ENCODE measurements at places on chromosomes 5 and 9. TPM values are rescaled to one million over a fixed set of nuclear protein-coding genes. Genes with fewer than 3 reads are reported as not detected.

GRCh38 chr5:158014372-158014771 lies 155.4 kb upstream of the CLINT1 start:
- DNase-seq: no peak
- H3K27ac ChIP-seq: no peak overlapping the region
- H3K27me3 ChIP-seq: no peaks in the 10 kb centered on the region

GRCh38 chr5:78778538-78778937 lies 130.0 kb upstream of the LHFPL2 start:
- no peaks in the 10 kb centered on the region for H3K27me3 ChIP-seq
- H3K4me3 ChIP-seq: no peak overlapping the region
- H3K27ac ChIP-seq: no peak overlapping the region
- no peaks in the 10 kb centered on the region for H3K36me3 ChIP-seq

The ADAMTS2 gene
- 12.1 TPM for total RNA-seq

The ENHO gene
- total RNA-seq: not detected

GRCh38 chr5:104650313-104651055 lies 1087.9 kb upstream of the NUDT12 start:
- peaks cover 20% of the 10 kb centered on the region for H3K4me1 ChIP-seq
- H3K27me3 ChIP-seq: no peaks in the 10 kb centered on the region
- H3K4me3 ChIP-seq: no peak overlapping the region
- no peak overlapping the region for H3K27ac ChIP-seq

- no peak for DNase-seq
- no peak overlapping the region for H3K27ac ChIP-seq
- no peaks in the 10 kb centered on the region for H3K4me1 ChIP-seq
- no peaks in the 10 kb centered on the region for H3K36me3 ChIP-seq
- no peak overlapping the region for H3K4me3 ChIP-seq
- no peaks in the 10 kb centered on the region for H3K27me3 ChIP-seq
These were observed 206.1 kb upstream of the ZNF608 start for GRCh38 chr5:124952566-124952965.

The MAP1B gene
- total RNA-seq: 343 TPM

DNA sequence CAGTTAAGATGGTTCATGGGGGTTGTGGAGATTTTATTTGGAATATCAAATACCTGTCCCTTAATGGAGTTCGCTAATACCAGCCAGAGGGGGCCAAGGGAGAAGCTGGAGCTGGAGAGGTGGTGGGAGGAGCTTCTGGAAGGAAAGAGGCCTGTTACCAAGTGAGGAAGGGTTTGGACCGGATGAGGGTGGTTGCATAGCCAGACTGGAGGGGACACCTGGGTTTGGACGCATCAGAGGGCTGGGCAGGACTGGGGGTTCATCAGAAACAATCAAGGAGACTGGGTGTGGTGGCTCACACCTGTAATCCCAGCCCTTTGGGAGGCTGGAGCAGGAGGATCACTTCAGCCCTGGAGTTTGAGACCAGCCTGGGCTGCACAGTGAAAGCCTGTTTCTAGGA lies 111.8 kb upstream of the IER5L start:
- H3K36me3 ChIP-seq: no peaks in the 10 kb centered on the region
- H3K4me3 ChIP-seq: no peak overlapping the region
- no peak overlapping the region for H3K27ac ChIP-seq
- DNase-seq: peak; percentile 20

DNA sequence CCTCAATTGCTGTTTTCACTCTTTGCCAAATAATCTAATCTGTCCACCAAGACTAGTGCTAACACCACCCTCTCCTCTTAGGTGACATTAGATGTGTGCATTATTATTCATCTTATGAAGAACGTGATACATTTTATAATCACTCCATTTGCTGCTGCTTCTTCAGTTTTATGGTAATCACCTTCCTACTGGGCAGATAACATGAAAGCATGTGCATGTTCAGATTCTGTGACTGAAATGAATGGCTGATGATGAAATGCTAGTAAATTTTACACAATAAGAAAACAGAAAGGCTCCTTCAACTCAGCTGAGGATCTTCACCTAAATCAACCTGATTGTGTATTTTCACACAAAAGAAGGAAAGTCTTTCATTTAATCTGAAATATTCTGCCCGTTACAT lies 577.6 kb downstream of the CSNK1G3 start:
- no peaks in the 10 kb centered on the region for H3K4me1 ChIP-seq
- H3K4me3 ChIP-seq: no peak overlapping the region
- H3K27me3 ChIP-seq: no peaks in the 10 kb centered on the region
- DNase-seq: no peak

The EIF4EBP3 gene
- total RNA-seq: 6.5 TPM

The SPTLC1 gene
- 60.4 TPM for total RNA-seq

The CCNO gene
- total RNA-seq: not detected

DNA sequence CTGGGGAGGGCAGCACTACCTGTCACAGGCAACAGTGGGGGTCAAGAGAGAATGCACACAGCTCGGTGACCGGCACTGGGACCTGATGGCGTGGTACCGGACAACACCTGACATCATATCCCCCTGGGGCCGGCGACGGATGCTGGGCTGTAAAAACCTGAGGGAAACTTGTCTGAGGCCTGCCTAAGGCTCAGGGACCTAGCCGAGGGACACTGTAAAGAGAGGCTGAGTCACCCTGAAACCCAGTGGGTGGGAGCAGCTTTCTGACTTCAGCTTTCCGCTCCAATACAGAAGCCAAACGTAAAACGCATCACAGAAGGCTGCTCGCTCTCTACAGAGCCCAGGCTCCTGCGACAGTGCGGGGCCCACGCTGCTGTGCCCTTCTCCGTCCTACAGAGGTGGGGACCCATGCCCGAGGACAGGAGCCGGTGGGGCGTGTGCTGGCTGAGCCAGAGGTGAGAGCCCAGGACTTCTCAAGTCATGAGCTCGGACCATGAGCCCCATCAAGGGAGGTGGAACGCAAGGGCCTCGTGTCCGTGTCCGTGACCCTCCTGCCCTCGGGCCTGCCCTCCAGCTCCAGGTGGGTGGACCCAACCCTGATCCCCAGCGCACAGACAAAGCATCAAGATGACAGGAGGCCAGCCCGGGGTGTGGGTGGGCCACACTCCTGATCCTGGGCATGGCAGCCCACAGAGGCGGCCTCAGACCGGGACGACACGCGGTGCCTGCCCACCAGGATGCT lies 5.3 kb downstream of the RALGDS start:
- H3K27me3 ChIP-seq: no peaks in the 10 kb centered on the region
- H3K36me3 ChIP-seq: no peaks in the 10 kb centered on the region
- peak; percentile 70 for DNase-seq
- peak overlapping the region; percentile 72 for H3K27ac ChIP-seq
- H3K4me3 ChIP-seq: no peak overlapping the region
- peaks cover 90% of the 10 kb centered on the region for H3K4me1 ChIP-seq

DNA sequence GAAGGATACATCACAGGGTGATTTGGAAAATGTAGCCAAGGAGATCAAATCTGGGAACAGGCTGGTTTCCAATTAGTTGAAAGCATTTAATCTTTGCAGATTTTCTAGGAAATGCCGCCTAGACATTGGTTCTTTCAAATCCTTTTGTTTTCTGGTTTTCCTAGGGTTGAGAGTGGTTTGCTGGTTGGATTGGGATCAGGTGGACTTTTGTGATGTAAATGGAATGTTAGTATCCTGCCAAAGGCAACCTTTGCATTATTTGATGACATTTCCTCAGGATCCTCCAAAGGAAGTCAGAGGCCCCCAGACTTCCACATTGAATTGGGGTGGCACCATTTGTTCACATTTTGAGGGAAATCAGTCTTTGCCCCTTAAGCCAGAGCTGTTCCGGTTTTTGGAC lies 245.5 kb upstream of the RPS23 start:
- no peak overlapping the region for H3K27ac ChIP-seq
- no peaks in the 10 kb centered on the region for H3K4me1 ChIP-seq

- H3K4me3 ChIP-seq: no peak overlapping the region
- peak; percentile 86 for DNase-seq
- H3K27me3 ChIP-seq: no peaks in the 10 kb centered on the region
These were observed 7.3 kb upstream of the C5orf58 start for GRCh38 chr5:170225326-170226128.

- H3K27me3 ChIP-seq: no peaks in the 10 kb centered on the region
- H3K36me3 ChIP-seq: no peaks in the 10 kb centered on the region
- peak overlapping the region; percentile 93 for H3K27ac ChIP-seq
- H3K4me1 ChIP-seq: no peaks in the 10 kb centered on the region
- no peak for DNase-seq
These were observed 1.6 kb upstream of the ZNF608 start for GRCh38 chr5:124747791-124748686.

DNA sequence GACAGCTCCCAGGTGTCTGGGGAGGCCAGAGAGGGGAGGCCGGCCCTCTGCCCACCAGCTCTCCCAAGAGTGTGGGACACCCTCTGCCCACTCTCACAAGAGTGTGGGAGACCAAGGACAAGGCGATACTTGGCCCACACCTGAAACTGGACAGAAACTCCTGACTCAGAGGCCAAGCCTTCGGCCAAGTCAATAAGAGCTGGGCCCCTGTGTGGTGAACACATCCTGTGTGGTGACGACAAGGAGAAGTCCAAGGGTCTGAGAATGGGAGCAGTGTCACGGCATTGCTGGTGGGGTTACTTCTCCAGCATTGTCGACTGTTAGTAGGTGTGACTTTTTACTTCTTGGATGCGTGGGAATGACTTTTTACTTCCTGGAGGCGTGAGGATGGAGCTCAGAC lies 14.6 kb upstream of the F2RL1 start:
- no peak for DNase-seq
- no peak overlapping the region for H3K27ac ChIP-seq
- H3K4me3 ChIP-seq: no peak overlapping the region
- H3K27me3 ChIP-seq: no peaks in the 10 kb centered on the region

DNA sequence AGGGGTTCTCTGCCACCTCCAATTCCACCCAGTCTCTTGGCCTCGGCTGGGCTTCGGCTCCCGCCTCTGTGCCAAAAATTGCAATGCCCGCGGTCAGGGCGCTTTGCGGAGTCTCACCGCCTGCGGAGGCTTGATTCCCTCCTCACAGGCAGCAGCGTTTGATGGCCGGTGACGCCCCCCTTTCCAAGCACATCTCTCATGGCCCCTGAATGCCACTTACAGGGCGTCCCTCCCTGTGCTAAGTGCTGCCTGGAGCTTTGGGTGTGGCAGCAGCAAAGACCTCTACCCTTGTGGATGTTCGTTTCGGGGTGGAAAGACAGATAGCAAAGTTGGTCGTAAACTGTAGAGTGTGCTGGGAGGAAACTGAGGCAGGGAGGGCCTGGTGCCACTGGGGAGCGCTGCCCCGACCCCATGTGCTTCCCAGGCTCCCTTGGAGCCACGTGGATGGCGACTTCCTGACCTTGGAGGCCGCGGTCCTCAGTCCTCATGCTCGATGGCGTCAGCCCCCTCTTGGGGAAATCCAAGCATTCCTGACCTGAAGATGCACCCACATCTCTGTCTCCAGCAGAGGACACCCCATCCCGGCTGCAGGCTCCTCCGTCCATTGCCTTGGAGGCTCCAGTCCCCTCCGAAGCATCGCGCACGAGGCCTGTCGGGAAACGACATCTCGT lies 249.2 kb upstream of the IRX4 start:
- no peak overlapping the region for H3K27ac ChIP-seq
- H3K4me3 ChIP-seq: no peak overlapping the region
- peaks cover 23% of the 10 kb centered on the region for H3K27me3 ChIP-seq

The SPATA31C1 gene
- total RNA-seq: not detected

DNA sequence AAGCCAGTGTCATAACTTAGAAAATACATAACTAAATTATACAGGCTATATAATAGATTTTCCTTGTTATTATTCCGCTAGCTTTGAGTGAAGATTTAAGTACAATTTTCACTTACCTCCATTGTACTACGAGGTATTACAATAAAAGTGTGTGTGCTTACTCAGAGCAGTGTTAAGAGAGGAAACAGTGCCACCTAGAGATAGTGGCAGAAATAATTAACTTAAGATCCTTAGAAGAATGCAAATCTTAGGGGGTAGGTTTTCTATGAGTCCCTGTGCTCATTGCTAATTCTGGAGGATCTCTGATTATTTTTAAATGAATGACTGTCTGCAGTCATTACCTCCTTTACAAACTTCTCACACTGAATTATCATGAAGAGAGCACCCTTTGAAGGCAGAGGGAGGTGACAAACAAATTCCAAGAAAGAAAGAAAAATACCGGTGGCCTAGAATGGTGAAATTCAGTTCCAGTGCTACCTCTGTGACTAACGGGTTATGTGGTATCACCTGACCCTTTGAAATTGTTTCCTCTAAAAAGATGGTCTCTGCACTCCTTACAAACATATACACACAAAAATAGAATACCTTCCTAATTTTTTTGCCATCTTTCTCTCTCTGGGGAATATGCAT lies 379.8 kb downstream of the TRIM36 start:
- no peak overlapping the region for H3K4me3 ChIP-seq
- DNase-seq: no peak
- no peaks in the 10 kb centered on the region for H3K27me3 ChIP-seq
- no peaks in the 10 kb centered on the region for H3K4me1 ChIP-seq

DNA sequence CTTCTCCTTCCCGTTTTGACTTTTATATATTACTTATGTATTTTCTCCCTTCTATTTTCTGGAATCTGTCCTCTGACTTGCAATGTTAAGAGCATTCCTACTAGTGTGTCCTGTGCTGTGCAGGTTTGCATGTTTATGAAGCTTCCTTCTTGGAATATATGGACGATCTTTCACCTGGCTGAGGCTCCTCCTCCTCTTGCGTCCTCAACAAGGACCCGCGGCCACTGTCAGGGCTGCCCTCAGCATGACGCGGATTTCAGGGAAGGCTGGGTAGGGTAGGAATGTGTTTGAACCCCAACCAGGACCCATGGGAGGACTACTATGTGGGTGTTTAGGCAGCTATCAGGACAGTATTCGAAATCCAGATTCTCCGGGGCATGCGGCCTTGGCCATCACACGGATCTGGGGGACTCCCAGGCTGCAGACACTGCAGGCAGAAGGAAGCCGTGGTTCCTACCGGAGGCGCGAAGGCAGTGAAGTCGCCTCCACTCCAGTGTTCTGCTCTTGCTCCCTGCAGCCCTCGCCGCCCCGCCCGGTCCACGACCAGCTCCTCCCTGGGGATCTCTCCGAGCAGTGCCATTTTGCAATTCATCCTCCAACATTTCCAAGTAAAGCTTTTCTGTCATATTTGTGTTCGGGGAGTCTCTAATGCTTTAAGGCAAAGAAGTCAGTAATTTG lies 37.0 kb upstream of the OSMR start:
- H3K4me3 ChIP-seq: no peak overlapping the region
- no peaks in the 10 kb centered on the region for H3K36me3 ChIP-seq
- no peak overlapping the region for H3K27ac ChIP-seq
- H3K27me3 ChIP-seq: no peaks in the 10 kb centered on the region

GRCh38 chr5:138824924-138825863 lies 49.9 kb downstream of the LRRTM2 start:
- H3K27me3 ChIP-seq: no peaks in the 10 kb centered on the region
- DNase-seq: no peak
- H3K4me3 ChIP-seq: no peak overlapping the region

The ACER2 gene
- total RNA-seq: 4.3 TPM

GRCh38 chr9:85727500-85727899 lies 14.3 kb downstream of the AGTPBP1 start:
- H3K27ac ChIP-seq: no peak overlapping the region
- H3K4me3 ChIP-seq: no peak overlapping the region
- H3K4me1 ChIP-seq: peaks cover 19% of the 10 kb centered on the region
- H3K36me3 ChIP-seq: no peaks in the 10 kb centered on the region

DNA sequence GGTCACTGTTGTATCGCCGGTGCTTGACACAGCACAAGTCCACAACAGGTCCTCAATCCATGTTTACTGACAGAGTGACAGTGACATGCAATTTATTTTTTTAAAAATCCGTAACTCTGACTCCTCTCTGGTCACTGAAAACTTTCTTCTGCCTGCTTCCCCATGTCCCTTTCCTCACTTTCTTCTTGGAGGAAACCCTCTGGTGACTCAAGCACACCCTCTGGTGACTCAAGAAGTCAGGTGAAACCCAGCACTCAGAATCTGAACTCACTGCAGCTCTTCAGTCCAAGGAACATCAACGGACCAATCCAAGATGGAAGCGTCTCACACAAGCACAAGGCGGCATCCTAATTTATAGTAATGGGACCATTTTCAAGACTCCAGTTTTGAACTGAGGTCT lies 245.9 kb downstream of the FSTL4 start:
- no peaks in the 10 kb centered on the region for H3K36me3 ChIP-seq
- no peaks in the 10 kb centered on the region for H3K27me3 ChIP-seq
- DNase-seq: no peak
- no peaks in the 10 kb centered on the region for H3K4me1 ChIP-seq
- no peak overlapping the region for H3K27ac ChIP-seq
